Breast epithelium (tissue), 4 donors: ENCODE measurements at places on chromosomes 2 and 18. TPM values are rescaled to one million over a fixed set of nuclear protein-coding genes. Genes with fewer than 3 reads are reported as not detected.

DNA sequence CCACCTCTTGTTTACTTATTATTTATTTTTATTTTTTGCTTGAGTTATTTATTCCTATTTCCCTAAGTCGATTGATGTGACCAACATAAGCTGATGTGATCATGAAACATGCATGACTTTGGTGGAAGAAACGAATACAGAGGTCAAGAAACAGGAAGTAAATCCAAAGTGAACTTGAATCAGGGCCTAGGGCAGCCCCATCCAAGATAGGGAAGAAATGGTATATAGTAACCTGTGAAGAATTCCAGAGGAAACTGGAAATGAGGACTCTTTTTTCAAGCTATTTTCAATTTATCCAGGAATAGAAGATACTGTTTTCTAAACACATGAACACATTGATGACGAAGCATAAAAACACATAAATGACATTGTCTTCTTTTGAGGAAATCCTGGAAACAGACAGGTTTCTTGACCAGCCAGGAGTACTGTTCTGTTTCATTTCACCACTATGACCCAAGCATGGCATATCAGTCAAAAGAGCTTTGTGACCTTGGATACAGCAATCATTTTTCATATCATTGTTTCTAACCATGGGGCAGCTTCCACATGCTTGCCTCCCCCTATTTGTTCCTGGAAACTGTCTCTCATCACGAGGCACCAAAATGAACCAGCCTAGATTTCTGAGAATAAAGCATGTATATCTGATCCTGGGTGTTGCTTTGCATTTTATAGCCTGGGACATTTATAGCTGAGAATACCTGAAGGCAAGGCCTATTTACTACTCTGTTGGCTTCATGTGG is 9.1 kb upstream of the LCLAT1 start:
- DNase-seq = no peak

DNA sequence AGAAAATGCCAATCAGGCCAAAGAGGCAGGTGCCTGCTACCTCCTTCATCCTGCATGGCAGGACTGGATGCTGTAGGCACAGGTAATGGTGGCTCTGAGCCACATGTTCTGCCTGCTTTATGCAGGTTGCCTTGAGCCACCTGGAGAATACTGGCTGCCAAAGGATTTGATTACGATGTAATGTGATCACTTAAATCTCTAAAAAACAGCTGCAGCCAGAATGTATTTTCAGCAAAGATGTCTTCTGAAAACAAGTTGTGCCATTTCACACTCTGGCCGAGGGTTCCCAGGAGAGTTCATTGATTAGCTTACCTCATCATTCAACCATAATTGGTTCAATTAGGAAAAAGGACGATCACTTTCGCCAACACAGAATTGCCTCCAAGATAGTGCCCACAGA is 17.9 kb upstream of the MSGN1 start:
- no peak for DNase-seq

The FZD7 gene
- 12.5 TPM for total RNA-seq

The ACMSD gene
- 0.59 TPM for total RNA-seq

DNA sequence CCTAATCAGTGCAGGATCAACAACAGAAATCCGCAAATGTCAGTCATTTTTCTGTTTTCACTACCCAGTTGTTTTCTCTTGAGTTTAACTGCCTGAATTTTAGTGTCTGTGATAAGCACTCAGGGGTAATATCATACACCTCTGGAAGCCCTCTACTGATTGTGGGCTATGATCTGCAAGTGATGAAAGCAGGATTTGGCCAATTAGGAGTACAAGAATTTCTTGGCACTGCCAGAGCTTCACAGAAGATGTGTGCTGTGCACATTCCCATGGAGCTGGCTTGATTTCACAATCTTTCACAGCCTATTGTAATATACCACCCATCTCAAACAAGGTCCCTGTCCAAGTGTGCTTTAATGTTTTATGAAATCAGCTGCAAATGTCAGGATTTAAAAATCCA is 27.3 kb upstream of the TDRD15 start:
- DNase-seq = no peak

- no peak for DNase-seq
Observed at GRCh38 chr2:107712857-107713256, 113.8 kb upstream of the RGPD4 start.

GRCh38 chr18:57088883-57089282 is 58.0 kb upstream of the BOD1L2 start:
- no peak for DNase-seq

The MFSD6 gene
- total RNA-seq = 92.4 TPM

DNA sequence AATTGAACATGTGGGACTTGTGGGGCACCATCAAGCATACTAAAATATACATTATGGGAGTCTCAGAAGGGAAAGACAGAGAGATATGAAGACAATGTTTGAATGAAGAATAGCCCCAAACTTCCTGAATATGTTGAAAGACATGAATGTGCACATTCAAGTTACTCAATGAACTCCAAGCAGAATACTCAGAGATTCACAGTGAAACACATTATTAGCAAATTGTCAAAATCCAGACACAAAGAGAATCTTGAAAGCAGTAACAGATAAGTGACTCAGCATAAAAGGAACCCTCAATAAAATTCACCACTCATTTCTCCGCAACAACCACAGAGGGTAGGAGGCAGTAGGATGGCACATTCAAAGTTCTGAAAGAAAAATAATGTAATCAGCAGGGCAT is 8.8 kb downstream of the C2orf92 start:
- no peak for DNase-seq

The HOXD4 gene
- 5.8 TPM for total RNA-seq

The RAB6D gene
- not detected for total RNA-seq

GRCh38 chr2:194826241-194826640 is 830.8 kb upstream of the SLC39A10 start:
- DNase-seq = no peak

- DNase-seq = no peak
Observed at GRCh38 chr18:79239631-79240030, 156.1 kb upstream of the NFATC1 start.

DNA sequence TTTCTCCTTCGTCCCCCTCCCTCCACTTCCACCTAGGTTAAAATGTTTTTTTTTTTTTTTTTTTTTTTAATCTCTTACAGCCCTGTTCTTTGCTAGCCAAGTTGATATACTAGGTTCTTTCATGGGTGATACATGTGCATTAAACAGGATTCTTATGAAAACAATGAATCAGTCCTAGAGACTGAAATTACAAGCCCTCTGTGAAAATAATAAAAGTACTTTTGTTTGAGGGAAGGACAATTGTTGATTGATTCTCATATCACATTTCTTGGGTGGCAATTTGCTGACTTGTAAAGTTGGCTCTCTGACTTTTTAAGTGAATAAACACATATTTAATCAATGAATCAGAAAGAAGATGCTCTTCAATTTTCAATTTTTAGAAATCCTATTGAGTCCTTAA is 639.9 kb downstream of the LRP1B start:
- DNase-seq = no peak

DNA sequence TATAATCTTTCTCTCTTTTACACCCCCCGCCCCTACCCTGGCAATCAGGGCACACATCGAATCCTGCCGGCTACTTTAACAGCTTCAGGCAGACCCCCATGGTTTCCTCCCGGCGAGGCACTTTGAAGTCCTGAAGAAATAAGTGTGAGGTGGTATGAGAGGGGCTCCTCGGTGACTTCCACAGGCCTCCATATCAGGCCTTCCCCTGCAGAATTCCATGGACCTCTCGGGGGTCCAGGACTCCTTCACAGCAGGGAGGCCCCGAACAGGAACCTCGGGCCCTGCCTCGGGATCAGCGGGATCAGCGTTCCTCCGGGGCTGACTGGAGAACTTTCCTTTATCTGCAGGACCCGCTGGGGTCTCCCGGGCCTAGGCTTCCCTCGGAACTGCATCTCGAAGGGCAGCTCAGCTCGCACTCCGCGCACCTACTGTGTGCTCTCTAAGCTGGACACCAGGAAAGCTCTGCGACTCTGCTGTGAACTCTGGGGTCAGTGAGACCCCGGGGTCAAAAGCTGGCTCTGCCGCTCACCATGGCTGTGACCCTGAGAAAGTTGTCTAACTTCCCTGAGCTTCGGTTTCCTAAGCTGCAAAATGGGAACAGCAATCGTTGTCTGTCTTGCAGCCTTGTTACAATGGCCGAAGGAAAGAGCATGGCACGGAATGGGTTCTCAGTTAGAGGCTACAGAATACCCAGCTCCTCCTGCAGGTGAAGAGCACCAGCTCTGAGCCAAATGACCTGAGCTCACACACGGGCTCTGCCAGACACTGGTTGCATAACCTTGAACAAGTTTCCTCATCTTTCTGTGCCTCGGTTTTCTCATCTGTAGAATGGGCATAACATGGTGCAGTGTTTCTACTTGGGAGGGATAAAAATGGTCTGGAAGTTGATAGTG is 97.4 kb upstream of the ID2 start:
- DNase-seq = no peak

GRCh38 chr18:68150961-68151360 is 563.9 kb downstream of the TMX3 start:
- DNase-seq = no peak

GRCh38 chr2:220034426-220035130 is 407.1 kb downstream of the SLC4A3 start:
- no peak for DNase-seq

GRCh38 chr2:58339548-58340243 is 98.6 kb upstream of the FANCL start:
- no peak for DNase-seq

DNA sequence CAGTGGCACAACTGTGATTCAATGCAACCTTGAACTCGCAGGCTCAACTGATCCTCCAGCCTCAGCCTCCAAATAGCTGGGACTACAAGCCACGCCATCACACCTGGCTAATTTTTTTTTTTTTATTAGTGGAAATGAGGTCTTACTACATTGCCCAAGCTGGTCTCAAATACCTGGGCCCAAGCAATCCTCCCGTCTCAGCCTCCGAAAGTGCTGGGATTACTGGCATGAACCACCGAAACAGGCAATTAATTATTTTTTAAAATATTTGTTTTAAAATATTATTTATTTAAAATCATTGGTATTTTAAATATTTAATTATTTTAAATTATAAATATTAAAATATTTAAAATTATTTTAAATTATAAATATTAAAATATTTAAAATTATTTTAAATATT is 24.5 kb downstream of the SRBD1 start:
- no peak for DNase-seq

DNA sequence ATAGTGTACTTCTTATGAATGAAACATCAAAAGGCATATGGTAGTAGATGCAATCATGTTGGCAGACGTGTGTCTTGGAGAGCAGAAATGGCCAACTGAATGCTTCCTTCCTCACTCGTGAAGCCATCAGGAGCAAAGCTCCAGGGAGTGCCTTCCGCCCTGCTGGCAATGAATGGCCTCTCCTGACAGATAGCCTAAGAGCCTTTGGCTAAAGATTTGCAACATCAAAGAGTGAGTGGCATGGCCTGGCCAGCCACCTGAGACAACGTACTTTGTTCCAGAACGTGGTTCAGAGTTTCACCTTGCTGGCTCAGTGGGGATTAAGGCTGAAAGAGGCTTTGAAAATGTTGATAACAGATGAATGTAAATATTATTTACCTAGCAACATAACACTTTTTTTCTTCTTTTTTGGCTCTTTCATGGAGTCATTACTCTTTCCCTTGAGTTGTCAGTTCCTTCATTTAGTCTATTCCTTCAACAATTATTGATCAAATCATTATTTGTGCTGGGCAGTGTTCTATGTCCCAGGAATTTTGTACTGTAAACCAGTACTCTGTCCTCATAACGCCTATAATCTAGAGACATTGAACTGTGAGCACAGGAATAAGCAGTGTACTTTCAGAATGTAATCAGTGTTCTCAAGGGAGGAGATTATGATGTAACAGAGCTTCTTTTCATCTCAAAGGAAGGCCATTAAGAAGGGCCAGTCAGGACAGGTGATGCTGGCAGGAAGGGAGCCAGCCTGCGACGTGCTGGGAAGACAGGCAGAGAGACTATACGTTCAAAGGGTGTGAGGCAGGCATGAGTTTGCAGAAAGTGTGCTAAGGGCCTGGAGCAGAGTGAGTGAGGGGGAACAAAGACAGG is 59.4 kb upstream of the SH3RF3 start:
- DNase-seq = no peak
